ENCODE measurements at places on chromosomes 12 and 14.
A peak's percentile ranks its signal among the peaks of the same experiment; 100 is the strongest.

- no peak for DNase-seq
These were observed 54.1 kb downstream of the AK7 start for GRCh38 chr14:96445844-96446710.

GRCh38 chr12:64685050-64685449 is 74.2 kb downstream of the GNS start:
- no peak for DNase-seq

- DNase-seq, result no peak
These were observed 19.6 kb upstream of the FBXO33 start for GRCh38 chr14:39451811-39452210.

DNA sequence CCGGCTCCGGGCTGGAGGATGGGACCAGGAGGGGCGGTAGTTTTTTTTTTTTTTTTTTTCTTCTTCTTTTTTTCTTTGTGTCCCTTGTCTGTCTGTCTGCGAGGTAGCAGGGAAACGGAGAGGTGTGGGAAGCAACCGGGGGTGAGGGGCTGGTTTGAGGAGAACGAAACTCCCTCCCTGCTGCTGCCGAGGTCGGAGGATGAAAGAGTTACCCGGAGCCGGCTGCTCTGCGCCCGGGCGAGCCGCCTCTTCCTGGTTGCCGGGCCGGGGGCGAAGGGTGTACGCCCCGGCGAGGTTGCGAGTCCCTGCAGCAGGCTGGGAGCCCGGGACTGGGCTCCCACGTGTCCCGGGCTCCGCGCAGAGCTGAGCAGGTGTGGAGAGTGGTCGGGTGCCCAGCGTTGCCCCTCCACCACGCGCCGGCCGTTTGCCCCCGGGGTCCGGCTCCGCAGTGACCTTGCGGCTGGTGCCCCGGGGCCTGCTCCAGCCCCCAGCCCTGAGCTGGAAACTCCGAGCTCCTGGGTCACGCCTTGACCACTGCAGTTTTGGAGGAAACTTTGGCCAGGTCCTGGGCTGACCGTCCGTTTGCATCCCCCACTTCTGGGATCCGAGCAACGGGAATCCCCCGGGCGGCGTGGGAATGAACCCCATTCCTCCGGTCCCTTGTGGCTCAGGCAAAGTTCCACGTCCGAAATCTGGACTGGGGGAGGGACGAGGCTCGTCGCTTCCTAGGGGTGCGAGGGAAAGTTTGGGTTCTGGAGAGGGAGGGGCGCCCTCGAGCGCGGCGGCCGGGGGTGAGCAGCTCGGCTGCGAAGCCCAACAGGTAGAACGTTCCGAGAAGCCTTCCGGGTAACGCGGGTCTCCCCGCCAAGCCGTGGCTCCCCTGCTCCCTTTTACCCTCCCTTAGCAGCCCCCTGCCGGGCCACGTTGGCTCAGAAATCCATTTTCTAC is 1.3 kb downstream of the CHST11 start:
- peak; percentile 73 for DNase-seq

DNA sequence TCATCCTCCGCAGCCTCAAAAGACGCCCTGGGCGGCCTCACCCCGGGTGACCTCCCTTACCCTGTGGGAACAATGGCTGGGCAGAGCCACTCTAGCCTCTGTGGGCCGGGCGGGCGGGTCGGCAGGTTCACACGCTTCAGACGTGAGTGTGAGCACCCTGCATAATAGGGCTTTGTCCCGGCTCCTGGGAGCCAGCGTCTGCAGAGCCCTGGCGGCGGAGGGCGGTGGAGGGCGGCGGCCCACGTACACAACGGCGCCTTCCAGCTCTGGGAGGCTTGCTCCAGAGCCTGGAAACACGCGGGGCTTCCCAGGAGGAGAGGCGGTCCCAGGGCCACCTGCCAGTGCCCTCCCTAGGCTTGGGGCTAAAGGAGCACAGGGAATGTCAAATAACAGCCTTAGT is 205.6 kb downstream of the BCL11B start:
- no peak for DNase-seq

GRCh38 chr12:130139567-130140421 is 22.5 kb upstream of the FZD10 start:
- DNase-seq, result no peak

DNA sequence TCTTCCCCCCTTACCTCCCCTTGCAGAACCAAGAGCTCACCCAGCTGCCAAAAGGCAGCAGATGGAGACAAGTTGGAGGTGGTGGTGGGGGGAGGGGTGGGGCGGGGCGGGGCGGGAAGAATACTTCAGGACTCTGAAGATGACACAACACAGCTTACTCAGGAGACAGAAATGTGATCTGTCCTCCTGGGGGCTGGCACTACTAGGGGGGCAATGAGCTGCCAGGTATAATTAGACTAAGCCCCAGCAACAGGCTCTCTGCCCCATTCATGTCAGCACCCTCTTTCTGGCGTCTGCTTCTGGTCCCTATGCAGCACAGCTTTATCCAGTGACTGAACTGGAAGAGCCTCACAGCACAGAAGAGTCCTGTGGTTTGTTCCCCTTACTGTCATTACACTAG is 407.0 kb downstream of the MED13L start:
- DNase-seq, result no peak

- no peak for DNase-seq
These were observed 29.1 kb downstream of the IL31 start for GRCh38 chr12:122144885-122145284.

DNA sequence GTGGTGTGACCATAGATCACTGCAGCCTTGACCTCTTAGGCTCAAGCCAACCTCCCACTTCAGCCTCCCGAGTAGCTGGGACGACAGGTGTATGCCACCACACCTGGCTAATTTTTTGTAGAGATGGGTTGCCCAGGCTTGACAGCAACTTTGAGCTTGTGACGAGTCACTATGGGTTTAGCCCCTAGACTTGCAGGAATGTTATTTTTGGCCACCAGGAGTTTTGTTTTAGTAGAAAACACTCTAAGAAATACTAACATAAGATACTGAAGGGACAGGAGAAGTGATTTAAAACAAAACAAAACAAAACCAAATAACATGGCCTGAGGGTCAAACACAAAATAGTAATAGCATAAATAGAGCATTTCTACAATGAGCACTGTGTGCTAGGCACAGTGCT is 26.4 kb downstream of the SETD3 start:
- no peak for DNase-seq

DNA sequence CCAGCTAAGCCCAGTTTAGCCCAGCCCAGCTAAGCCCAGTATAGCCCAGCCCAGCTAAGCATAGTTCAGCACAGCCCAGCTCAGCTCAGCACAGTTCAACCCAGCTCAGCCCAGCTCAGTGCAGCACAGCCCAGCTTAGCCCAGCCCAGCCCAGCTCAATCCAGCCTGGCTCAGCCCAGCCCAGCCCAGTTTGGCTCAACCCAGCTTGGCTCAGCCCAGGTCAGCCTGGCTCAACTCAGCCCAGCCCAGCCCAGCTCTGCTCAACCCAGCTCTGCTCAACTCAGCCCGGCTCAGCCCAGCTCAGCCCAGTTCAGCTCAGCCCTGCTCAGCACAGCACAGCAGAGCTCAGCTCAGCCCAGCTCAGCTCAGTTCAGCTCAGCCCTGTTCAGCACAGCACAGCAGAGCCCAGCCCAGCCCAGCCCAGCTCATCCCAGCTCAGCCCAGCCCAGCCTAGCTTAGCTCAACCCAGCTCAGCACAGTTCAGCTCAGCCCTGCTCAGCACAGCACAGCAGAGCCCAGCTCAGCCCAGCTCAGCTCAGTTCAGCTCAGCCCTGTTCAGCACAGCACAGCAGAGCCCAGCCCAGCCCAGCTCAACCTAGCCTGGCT is 330.9 kb downstream of the TMEM121 start:
- DNase-seq, result peak; percentile 32

GRCh38 chr14:34223373-34224148 is 238.5 kb downstream of the SPTSSA start:
- no peak for DNase-seq

- no peak for DNase-seq
These were observed 136.2 kb downstream of the ETV6 start for GRCh38 chr12:11785712-11786111.

GRCh38 chr12:58106195-58106594 is 164.8 kb downstream of the ATP23 start:
- DNase-seq, result no peak

DNA sequence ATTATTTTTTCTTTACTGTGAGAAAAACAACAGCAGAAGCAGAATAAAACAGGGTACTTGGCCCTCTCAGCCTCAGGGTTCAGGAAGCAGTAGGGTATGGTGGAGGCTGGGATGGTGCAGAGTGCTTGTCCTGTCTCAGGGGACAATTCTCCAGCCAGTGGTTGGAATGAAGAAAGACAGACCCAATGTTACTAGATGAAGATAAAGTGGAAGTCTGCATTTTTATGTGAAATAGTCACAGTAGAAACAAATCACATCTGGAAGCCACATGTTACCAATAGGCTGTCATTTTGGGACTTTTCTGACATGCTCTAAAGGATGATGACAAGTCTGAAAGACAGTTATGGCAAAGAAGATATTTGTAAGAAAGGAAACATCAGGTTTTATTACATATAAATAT is 32.3 kb downstream of the PROX2 start:
- no peak for DNase-seq

DNA sequence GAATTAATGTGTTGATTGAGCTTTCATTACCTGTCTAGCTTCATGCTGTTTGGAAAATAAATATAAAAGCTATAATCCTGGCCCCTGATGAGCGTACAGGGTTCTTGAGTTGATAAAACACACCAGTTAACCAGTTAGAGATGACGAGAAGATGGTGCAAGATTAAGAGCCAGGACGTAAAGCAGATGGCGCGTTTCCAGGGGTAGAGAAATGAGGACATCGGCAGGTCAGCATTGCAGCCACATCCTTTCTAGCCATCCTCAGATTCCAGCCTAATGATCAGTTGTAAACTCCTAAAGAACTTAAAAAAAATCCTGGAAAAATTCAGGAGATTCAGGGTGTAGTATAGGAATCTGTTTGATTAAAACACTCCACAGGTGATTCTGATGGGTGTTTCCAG is 203.7 kb downstream of the CACNA1C start:
- no peak for DNase-seq
